ENCODE measurements at places on chromosomes 13 and 19.

- no peak for DNase-seq
These were observed 33.6 kb downstream of the SBNO2 start for GRCh38 chr19:1140272-1141027.

GRCh38 chr19:46404753-46405468, 8.5 kb downstream of the CCDC8 start:
- peak; percentile 82 for DNase-seq

- no peak for DNase-seq
These were observed 10.7 kb downstream of the ERCC5 start for GRCh38 chr13:102856557-102856956.

DNA sequence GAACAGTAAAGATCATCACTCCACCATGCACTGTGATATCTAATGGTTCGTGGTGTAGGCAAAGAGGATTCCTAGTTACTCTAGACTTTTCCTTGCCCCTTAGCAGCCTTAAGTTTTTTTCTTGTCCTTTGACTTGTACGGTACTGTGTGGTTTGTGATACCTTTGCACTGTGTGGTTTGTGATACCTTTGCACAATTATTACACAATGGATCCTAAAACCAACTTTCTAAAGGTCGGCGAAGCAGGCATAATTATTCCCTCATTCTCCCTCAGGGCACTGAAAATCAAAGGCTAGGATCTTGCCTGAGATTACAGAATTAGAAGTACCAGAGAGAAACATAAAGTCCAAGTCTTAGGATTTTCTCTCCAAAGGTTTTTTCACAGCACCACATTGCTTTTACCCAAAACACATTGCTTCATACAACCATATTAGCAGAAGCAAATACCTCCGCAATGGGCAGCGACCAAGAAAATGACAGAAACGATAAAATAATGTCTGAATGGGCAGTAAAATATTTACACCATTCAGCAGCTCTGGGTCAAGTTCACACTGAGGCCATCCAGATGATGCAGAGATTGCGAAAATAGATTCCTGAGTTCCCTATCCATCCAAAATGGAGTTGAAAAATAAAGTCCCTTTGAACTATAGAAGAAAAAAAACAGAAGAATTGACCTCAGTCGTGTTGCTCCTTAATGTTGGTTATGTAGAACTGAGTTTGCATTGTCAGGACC, 106.4 kb downstream of the FGF14 start:
- no peak for DNase-seq

GRCh38 chr19:3036119-3036976, 7.3 kb upstream of the TLE2 start:
- DNase-seq = peak; percentile 96

- DNase-seq = no peak
These were observed 16.3 kb downstream of the TEX101 start for GRCh38 chr19:43430976-43431375.

- DNase-seq = no peak
These were observed 1201.3 kb downstream of the EFNB2 start for GRCh38 chr13:105334211-105334610.

- DNase-seq = peak; percentile 84
These were observed 106.6 kb downstream of the RGCC start for GRCh38 chr13:41563984-41564365.

- DNase-seq = no peak
These were observed 16.1 kb upstream of the SDHAF1 start for GRCh38 chr19:35978832-35979365.

DNA sequence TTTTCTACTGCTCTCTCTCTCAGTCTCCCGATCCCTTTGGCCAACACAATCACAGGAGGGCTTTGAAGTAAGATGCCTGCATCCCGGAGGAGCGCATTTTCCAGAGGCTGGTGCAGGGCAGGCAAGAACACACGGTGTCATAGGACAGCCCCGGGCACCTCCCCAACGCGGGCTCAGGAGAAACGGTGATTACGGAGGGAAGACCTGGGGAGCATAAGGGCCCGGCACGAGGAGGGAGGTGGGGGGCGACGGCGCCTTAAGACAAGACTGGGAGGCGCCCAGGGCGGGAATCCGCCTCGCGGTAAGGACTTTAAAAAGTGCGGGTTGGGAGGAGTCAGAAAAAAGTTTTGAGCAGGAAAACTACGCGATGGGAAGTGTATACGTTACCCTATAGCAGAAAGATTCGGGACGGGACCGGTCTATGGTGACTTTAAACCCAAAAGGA, 18.7 kb upstream of the ZNF888 start:
- peak; percentile 63 for DNase-seq

- DNase-seq = peak; percentile 19
These were observed 10.6 kb downstream of the ERICH6B start for GRCh38 chr13:45604892-45605291.

- DNase-seq = peak; percentile 99
These were observed 25.3 kb downstream of the ZNF582 start for GRCh38 chr19:56367829-56368711.

DNA sequence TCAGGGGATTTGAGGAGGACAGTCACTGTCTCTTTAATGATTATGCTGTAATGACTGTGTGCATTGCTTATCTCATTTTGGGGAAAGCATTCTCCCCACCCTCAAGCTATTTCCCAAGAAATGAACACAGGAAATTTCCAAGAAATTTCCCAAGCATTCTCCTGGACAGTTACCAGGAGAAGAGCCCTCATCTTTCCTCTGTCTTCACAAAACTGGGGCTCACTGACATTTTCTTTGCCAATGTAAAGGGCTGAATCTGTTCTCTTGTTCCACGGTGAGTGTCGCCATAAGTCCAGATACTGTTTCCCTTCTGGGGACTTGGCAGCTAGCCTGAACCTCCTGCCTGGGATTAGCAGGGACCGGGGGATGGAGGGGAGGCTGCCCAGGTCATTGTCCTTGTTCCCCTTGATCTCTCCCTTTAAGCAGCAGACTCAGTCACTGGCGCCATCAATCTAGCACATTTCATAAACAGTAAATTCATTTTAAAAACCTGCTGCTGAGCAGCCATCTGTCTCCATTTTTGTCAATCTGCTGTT, 172.8 kb downstream of the DNAJC15 start:
- no peak for DNase-seq

GRCh38 chr13:72113076-72113475, 246.1 kb upstream of the DACH1 start:
- no peak for DNase-seq

DNA sequence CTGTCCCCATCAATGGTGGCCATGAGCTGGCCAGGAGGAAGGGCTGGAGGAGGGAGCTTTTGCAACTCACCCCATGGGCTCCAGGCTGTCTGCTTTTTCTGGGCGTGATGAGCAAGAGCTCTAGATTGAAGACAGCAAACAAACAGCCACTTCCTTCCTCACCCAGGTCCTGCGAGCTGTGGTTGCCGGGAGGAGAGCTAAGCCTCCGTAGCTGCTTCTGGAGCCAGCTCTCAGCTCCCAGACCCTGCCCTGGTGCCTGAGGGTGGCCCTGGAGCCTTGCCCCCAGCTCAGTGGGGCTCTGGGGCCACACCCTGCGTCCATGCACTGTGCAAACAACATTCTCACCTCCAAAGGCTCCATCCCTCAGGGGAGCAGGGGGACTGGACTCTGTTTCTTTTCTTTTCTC, 6.2 kb downstream of the MYO1F start:
- DNase-seq = no peak

- no peak for DNase-seq
These were observed 1.9 kb upstream of the EXOC3L2 start for GRCh38 chr19:45247136-45247535.
